Fibroblast of lung (primary cell): ENCODE measurements at places on chromosomes 11 and 22. TPM values are rescaled to one million over a fixed set of nuclear protein-coding genes. Genes with fewer than 3 reads are reported as not detected.

DNA sequence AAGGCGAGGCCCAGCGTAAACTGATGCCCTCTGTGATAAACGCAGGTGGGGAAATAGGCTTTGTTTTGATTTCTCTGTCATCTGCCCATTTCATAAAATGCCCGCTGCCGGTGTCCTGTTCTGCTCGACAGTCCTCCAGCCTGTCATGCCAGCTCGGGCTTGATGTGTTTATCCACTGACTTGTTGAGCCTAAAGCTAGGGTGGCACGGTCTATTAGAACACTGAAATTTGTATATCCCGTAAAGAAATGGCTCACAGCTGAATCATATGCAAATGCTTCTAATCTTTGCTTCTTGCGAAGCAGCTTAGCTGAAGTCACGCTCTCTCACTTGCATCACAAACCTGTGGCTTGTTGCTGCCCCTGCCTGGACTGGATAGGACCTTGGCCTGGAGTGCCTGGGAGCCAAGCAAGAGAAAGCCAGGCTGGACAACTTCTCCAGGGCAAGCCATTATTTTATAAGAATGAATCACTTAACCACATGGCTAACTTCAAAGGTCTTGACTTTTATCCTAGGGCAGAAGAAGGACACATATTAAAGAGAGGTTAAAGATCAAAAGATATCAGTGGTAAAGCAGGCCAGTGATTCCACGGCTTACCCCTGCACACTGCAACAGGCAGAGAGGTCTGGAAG lies 33.1 kb downstream of the EHF start:
- peak; percentile 98 for DNase-seq

DNA sequence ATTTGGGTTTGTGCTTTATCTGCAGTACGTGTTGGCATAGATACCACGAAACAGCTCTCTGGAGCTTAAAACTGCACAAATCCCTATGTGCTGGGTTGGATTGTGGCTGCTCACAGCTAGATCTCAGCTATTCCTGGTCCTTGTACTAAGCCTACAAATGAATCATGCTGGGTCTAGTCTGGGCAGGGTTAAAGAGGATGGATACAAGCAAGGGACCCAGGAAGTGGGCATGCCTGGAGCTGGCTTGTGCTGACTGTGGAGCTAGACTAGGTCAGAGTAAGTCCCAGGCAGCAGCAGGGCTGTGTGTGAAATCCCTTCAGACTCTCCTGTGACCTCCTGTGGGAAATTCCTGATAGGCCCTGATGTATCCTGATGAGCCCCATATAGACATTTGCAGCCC lies 3.9 kb upstream of the E2F8 start:
- DNase-seq = no peak

- DNase-seq = no peak
These were observed 279.6 kb upstream of the PITPNB start for GRCh38 chr22:28198692-28199091.

DNA sequence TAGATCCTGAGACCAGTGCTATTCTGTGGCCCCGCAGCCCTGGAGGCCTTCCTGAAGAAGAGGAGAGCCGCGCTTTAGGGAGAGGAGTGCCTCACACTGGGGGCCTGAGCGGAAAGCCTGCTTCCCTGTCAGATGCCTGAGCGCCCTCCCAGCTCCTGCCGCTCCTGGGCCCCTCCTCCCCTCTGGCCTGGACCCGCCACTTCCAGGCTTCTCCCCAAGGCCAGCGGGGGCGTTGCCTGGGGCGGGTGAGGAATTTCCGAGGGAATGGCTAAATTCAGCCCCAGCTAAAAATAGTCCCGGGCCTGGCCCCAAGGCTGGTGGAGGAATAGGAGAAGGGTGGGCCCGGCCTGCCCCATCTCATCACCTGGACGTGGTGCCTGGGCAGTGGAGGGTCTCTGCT lies 15.4 kb downstream of the ARHGEF17 start:
- peak; percentile 84 for DNase-seq

DNA sequence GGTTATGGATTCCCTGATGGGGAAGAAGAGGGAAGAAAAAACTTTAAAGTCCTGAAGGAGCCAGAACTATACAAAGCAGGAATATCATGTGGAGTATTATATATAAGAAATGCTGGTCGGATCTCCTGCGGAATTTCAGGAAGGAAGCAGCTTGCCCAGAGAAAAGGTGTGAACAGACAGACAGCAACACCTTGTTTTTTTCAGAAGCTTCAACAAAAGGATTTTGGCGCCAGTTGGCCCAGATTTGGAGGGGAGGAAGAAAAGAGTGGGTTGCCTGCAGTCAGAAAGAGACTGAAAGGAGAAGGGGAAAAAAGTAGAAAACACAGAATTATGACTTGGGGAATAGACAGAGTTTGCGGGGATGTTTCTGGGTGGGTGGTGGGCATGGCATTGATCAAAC lies 45.2 kb downstream of the SEZ6L start:
- no peak for DNase-seq

GRCh38 chr11:12900496-12900895 lies 108.6 kb upstream of the RASSF10 start:
- peak; percentile 86 for DNase-seq

- DNase-seq = no peak
These were observed 3.7 kb upstream of the RANGAP1 start for GRCh38 chr22:41289671-41290070.

GRCh38 chr11:69481393-69481844 lies at the start of gene LINC01488:
Gene LINC01488 (plus strand): TSS chr11:69481663.
- no peak for DNase-seq

DNA sequence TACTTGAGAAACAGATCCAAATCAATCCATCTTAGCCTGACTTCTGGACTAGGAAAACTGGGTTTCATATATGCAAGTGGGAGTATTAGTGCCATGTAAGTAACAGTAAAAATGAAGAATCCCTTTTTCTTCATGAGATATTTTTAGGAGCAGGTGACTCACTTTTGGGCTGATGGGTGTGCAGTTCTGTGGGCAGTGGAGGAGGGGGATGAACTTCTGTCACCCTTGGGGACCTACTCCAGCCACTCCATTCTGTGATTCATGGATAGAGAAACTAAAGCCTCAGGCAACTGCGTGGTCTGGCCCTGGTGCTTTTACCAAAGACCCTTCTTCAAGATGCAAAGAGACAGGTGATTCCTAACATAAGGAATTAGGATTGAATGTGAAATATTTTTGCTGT lies 208.6 kb upstream of the NARS2 start:
- DNase-seq = peak; percentile 9

DNA sequence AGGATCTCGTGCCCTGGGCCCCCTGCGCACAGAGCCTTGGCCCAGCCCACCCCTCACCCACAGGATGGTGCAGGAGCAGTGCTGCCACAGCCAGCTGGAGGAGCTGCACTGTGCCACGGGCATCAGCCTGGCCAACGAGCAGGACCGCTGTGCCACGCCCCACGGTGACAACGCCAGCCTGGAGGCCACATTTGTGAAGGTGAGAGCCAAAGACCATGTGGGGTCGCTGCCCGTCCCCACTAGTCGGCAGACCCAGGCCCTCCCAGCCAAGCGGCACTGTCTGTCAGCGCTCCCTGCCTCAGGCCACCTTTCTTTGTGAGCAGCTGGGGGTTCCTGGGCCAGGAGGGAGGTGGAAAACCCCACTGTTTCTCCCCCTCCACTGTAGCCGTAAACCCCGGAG lies 22.8 kb downstream of the FBLN1 start:
- no peak for DNase-seq

DNA sequence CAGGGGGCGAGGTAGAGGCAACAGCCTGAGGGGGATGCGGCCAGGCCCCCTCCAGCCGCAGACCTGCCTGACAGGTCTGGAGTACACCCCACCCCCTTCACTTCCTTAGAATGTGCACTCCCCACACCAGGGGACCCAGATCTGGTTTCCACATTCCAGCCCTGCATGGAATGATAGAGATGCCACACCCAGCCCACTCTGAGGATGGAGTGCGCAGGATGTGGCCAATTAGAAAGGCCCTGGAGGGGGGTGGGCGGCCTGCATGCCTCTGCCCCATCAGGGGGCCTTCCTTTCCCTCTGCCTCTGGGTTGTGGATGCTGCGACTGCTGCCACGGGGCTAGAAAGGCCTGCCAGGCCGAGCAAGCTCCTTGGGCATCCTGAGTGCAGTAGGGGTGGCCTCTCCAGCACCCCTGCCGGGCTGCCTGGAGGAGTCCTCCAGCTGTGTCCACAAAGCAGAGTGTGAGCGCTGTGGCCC lies 28.2 kb upstream of the MGAT3 start:
- DNase-seq = no peak

DNA sequence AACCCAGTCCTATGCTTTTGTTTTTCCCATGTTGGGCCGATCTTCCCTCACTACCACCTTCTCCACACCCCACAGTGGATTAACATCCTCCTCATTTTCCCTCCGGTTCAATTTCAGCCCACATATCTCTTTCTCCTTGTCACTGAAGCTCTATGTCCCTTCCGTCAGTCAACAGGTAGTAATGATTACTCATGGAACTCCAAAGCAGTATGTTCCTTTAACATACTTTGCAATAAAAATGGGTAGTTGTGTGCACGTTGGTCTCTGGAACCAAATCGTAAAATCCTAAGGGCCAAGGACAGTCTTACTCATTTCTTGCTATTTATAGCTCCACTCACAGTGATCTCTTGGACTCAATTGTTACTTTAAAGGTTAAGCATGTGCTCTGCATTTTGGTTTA lies 20.2 kb downstream of the AMOTL1 start:
- no peak for DNase-seq

- no peak for DNase-seq
These were observed 484.5 kb downstream of the MN1 start for GRCh38 chr22:27317096-27317495.

- DNase-seq = peak; percentile 94
These were observed 3.8 kb downstream of the CSNK1E start for GRCh38 chr22:38313384-38313955.

DNA sequence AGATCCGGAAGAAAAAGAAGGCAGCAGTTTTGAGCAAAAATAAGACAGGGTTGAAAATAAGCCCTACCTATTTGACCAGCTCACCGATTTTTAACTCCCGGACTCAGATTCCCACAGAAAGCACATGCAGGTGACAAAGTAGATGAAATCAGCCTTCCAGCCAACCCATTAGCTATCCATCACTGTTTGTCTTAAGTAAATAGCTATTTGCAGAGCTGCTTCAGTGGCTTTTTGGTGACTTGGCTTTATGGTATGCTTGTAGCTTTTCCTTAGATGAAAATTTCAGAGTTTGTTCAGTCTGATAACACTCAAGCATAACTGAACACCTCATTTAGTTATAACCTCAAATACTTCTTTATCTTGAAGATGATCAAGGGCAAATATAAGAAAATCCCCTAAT lies 192.6 kb downstream of the HIPK3 start:
- DNase-seq = peak; percentile 89

GRCh38 chr11:57219021-57219627 lies 17.9 kb downstream of the APLNR start:
- peak; percentile 22 for DNase-seq

- no peak for DNase-seq
These were observed 29.9 kb downstream of the GNAZ start for GRCh38 chr22:23100124-23100801.

DNA sequence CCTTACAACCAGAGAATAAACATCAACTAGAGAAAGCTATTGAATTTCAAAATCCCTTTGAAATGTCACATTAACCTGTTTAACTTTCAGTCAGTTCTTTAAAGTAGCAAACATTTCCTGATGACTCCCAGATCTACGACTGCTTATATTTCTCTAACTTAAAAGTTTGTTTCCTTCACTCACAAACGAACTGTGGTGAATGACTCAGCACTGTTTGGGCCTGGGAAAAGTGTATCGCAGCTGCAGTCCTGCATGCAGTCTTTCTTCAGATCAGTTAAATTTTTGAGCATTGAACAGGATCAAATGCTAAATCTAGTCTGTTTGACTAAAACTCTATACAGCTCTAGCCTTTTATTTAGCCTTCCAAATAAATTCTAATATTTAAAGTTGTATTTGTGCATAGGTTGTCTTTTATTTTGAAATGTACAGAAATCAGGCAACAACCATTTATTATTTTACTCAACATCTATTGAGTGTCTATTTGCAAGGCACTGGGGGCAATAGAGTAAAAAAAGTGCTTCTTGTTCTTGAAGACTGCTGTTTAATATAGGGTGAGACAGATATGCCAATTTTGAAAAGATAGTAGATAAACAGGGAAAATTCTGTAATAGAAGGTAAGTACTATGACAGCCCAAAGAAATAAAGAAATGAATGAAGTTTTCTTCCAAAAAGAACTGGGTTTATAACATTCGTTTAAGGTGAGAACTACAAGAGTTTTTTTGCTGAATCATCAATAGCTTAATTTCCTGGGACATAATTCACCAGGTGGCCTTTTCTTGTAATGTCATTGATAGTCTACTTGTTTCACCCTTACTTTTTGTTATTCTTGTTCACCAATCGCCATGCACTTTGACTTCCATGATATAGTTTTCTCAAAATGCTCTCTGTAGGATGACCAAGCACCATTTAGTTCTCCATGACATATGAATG lies 235.4 kb downstream of the METTL15 start:
- DNase-seq = peak; percentile 88

- DNase-seq = peak; percentile 95
These were observed 110.9 kb downstream of the KCNC1 start for GRCh38 chr11:17845431-17845881.

DNA sequence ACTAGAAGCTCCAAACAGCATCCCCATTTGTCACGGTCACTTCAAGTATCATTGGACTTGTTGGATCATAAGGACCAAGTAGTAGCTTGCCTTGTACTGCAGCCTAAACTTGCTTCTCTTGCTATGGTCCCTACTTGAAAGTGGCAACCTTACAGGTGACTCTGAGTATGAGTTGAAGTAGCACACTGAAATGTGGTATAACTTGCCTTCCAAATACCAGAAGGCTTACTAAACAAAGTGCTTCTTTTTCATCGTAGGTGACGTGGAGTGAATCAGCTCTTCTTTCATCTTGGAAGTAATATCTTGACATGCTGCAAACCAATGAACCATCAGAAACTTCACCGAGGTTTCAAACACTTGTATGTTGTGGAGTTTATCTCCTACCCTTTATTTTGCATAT lies 169.0 kb upstream of the DDI1 start:
- DNase-seq = no peak

STIM1 gene
- 25.7 and 44.6 TPM in 2 replicates for total RNA-seq

KCNK7 gene
- under 0.01 TPM in 1 of 2 replicates, not detected in the other for total RNA-seq

YPEL1 gene
- 1.5 and 2.3 TPM in 2 replicates for total RNA-seq

SLC2A11 gene
- total RNA-seq = 8.7 and 14.9 TPM in 2 replicates

MYO7A gene
- 0.26 and 0.33 TPM in 2 replicates for total RNA-seq

CADM1 gene
- 27.7 and 86.0 TPM in 2 replicates for total RNA-seq

INS gene
- not detected in 2 replicates for total RNA-seq

OTOG gene
- not detected in 2 replicates for total RNA-seq
